Large intestine (tissue), 12 donors: ENCODE measurements at places on chromosomes 1 and 21. TPM values are rescaled to one million over a fixed set of nuclear protein-coding genes. Genes with fewer than 3 reads are reported as not detected.

The USH2A gene
- polyA plus RNA-seq, result 0.06 TPM

The FMO5 gene
- polyA plus RNA-seq, result 15.8 TPM

The TSPAN1 gene
- 17.8 TPM for polyA plus RNA-seq

The DENND2C gene
- polyA plus RNA-seq, result 0.99 TPM

The GUCA2A gene
- polyA plus RNA-seq, result 68.7 TPM

The THEM5 gene
- 0.45 TPM for polyA plus RNA-seq

DNA sequence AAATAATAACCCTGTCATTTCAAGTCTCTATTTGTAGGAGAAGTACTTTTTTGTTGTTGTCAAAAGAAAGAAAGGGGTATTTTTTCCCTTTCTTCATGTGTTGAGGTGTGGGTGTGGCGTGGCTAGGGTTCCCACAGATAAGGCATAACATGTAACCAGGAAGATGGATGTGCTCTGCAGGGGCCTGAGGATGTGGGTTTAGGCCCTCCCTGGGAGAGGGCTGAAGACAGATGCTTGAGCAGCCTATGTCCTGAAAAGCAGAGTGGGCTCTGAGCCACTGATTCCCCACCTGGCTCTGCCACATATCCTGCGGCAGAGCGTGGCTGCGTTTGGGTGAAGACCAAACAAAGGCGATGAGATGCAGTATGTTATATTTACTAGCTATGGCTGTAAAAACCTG, 13.9 kb upstream of the ADAR start:
- DNase-seq, result no peak

DNA sequence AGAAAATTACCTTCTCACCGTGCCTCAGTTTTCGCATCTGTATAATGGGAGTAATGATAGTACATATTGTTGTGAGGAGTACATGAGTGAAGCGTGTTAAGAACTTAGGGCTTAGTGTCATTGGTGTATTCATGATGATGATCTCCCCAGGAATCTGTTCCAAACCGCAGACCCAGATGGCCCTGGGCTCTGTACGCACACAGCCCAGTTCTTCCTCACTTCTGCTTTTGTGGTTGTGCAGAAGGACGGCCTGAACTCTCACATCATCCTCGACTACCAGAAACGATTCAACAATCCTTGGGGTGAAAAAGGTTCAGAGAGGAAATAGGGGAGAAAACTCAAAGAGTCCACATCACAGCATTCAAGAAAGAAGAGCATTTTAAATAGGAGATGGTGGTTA, 323.0 kb downstream of the CAMTA1 start:
- no peak for DNase-seq

DNA sequence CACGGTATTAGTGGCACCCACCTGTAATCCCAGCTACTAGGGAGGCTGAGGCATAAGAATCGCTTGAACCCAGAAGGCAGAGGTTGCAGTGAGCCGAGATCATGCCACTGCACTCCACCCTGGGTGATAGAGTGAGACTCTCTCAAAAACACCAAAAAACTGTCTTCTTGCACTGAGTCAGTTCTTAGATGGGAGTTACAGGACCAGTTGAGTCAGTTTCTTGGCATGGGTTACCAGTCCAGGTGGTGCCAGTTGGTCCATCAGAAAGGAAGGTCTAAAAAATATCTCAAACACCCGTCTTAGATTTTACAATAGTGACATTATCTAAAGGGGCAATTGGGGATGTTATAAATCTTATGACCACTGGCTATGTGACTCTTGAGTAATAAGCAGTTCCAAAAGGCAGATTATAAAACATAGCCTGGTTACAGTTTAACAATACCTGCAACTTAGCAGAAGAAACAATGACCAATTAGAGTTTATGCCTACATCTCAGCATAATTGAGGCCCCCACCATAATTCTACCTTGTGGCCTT, 206.9 kb upstream of the FGGY start:
- peak; percentile 42 for DNase-seq

DNA sequence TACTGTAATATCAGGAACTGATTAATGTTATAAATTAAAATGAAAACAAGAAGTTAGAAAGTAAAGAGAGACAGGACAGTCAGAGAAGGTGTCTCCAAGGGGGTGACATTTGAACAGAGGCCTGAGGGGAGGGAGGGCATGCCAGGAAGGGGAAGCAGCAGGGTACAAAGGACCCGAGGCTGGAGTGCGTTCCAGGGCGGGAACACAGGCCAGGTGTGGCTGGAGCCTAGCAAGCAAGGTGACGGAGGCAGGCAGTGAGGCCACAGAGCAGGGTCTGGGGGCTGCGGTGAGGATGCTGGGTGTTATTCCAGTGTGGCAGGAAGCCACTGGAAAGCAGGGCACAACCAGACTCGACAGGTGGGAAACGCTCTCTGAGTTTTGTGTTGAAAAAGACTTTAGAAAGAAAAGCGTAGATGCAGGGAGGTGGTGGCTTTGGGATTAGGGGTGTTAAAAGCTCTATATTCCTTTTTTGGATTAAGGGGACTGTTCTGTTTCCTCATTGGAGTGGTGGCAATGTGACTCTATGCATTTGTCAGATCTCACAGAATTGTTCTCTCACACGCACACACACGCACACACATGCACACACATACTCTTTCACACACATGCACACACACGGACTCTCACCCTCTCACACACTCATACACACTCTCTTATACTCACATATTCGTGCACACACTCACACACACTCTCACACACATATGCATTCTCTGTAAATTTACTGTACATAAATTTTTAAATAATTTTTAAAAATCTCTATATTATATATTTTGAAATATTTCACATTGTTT, 124.5 kb downstream of the GLIS1 start:
- no peak for DNase-seq

GRCh38 chr21:32920474-32920873, 105.3 kb upstream of the OLIG2 start:
- no peak for DNase-seq

DNA sequence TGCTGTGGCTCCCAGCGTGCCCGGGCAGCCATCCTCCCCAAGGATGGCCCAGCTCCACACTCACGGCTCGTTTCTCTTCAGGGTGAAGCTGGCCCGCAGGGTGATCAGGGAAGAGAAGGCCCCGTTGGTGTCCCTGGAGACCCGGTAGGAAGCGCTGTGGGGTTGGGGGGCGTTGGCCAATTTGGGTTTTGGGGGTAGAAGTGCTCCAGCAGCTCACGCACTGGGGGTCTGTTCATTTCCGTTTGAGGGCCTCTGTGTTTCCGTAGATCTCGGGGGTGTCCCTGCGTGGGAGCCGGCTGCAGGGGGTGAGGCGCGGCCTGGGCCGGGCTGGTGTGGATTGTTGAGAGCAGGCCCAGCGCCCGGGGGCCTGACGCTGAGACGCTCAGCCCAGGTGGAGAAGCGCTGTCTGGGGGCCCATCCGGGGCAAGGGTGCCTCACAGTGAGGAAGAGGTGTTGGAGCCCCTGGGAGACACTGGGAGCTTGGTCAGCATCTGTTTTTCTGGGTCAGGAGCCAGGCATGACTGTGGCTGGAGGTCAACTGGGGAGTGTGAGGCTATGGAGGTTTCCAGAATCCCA, 12.6 kb downstream of the COL6A1 start:
- DNase-seq, result no peak

GRCh38 chr1:169148472-169149252, 42.2 kb downstream of the ATP1B1 start:
- peak; percentile 90 for DNase-seq

DNA sequence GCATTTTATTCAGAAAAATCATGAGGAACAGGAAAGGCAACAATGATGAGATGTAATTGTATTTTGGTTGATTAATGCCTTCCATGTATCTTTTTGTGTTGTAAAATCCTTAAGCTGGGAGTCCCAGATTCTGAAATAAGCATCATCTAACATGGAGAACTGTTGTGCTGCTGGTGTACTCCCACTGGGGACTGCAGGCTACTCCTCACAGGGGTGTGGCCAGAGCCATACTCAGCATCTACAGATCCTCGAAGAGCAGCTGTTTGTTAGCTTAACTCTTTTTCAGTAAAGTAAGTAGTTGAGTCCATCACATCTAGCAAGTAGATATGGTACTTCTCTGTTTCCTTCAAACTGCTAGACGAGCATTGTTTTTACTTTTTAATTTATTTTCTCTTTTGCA, 358.0 kb downstream of the BRINP3 start:
- DNase-seq, result no peak

DNA sequence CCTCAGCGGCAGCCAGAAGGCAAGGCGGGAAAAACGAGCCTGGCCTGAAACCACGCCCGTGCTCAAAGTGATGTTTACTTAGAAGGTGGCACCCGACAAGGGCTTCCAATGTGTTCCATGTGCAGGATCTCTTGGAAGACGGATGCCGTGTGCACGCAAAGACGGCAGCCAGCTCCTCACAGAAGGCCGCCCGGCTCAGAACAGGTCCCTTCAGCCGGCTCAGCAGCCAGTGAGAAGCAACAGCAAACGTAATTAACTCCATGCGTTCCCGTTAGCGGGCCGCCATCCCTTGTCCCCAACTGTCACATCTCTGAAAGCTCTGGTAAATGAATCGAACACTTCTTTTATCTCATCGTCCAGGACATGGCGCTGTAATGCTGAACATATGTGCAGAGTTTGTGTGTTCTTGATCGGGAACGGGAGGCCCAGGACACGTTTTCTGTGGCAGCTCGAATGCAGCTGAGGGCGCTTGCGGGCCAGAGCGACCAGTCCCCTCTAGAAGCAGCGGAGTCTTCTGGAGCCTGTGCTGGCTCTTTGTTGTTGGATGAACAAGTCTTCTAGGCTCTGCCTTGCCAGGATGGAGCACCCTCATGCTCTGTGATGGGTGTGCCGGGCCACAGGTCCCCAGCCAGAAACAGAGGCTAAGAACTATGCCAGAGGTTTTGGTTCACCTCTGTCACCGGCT, 94.6 kb upstream of the ARHGEF16 start:
- DNase-seq, result no peak

GRCh38 chr1:221169447-221169889, 290.2 kb downstream of the HLX start:
- no peak for DNase-seq

DNA sequence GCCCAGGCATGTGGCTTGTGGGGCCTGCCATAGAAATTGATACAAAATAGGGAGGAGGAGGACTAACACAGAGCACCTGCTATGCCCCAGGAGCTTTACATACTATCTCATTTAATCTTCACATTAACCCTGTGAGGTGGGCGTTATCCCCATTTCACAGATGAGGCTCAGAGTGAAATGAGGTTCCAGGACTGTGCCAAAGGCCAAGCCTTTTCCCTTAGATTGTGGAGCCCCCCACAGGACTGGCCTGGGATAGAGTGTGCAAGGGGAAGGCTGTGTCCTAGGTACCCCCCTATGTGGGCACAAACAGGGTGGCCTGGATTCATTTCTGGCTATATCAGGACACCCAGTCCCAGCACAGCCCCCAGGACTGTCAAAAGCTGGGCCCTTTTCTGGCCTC, 2.2 kb upstream of the DDOST start:
- no peak for DNase-seq

- DNase-seq, result no peak
Observed at GRCh38 chr1:109786112-109786480, 22.4 kb upstream of the EPS8L3 start.

DNA sequence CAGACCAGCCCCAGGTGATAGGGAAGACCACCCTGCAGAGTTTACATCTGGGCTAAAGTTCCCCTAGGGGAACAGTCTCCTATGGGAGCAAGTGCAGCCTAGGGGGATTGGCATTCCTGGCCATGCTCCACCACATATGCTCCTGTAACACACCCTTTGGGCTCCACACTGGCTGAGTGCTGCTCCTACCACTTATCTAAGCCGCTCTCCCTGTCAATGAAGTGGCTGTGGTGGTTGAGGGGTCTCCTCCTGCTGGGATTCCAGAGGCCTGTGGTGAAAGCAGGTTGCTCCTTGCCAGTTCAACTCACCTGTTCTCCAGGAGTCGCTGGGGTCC, 51.1 kb downstream of the COL24A1 start:
- DNase-seq, result no peak

- DNase-seq, result no peak
Observed at GRCh38 chr1:21866707-21867043, 54.6 kb downstream of the LDLRAD2 start.

DNA sequence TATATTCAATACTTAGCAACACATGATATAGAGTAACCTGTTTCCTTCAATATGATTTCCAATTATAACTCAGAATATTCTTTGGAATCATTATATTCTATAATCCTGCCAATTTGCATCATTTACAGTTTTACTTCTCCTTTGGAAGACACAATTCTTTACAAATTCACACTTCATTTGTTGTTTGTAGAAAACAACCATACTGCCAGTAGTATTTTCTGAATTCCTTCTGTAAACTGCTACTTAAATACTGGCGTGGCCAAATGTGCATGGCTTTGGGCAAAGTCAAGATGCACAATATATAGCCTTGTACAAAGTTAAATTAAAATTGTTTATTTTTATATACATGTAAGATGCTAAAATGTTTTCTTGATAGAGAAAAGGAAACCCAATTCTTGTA, 687.1 kb upstream of the NEGR1 start:
- no peak for DNase-seq

DNA sequence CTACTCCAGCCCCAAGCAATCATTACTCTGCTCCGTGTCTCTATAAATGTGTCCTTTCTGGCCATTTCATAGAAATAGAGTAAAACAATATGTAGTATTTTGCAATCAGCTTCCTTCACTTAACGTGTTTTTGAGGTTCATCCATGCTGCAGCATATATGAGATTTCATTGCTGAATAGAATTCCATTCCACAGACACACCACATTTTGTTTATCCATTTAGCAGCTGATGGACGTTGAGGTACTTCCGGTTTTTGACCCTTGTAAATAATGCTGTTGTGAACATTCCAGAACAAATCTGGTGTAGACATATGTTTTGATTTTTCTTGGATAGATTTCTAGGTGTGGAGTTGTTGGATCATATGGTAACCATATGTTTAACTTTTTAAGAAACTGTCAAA, 30.7 kb downstream of the ADAM30 start:
- DNase-seq, result no peak

GRCh38 chr1:2214541-2215241, 13.4 kb upstream of the SKI start:
- no peak for DNase-seq

DNA sequence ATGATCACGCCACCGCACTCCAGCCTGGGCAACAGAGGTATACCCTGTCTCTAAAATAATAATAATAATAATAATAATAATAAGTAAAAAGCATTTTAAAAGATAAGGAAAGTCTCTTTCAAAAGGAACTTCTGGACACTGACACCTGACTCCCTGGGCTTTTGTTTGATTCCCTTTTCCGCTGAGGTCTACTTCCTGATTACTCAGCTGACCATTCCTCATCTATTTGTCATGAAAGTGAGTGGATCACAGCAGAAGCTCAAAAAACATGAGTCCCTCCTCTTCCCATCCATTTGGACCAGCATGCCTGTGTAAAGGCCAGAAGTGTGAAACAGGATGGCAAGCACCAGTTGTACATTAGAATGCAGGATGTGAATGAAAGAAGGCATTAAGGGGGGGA, 61.1 kb upstream of the FBXO28 start:
- no peak for DNase-seq

DNA sequence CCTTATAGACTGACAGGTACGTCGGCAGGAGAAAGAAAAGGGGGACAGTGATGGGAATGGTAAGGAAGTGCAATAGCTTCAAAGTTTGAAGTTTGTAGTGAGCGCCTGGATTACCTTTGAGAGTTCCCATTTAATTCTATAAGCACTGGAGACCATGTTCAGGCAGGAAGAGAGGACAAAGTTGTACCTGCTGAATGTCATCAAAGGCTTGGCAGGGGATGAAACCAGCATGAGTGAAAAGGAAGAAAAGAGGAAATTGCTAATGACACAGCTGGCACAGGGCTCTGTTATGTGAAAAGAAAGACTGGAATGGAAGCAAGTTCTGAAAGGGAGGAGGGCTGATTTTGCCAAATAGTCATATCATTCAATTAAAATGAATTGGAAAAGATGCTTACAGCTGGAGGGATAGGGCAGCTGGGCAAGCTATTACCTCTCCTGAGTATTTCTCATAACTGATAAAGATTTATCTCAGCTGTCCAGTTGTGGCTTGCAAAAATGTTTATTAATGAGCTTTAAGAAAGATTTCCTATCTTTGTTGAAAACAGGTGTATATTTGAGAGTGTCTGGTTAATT, 109.2 kb downstream of the HMCN1 start:
- no peak for DNase-seq
